Lung (tissue), 17 donors: ENCODE measurements at places on chromosomes 5 and 9. TPM values are rescaled to one million over a fixed set of nuclear protein-coding genes. Genes with fewer than 3 reads are reported as not detected.

WWC1 gene
- polyA plus RNA-seq = 51.6 TPM

HACD4 gene
- polyA plus RNA-seq = 4.3 TPM

HSPB3 gene
- polyA plus RNA-seq = 0.47 TPM

ADAMTS19 gene
- 0.02 TPM for polyA plus RNA-seq

OTP gene
- not detected for polyA plus RNA-seq

FBP2 gene
- polyA plus RNA-seq = not detected

IER5L gene
- polyA plus RNA-seq = 12.6 TPM

CCDC183 gene
- polyA plus RNA-seq = 2.8 TPM

CERCAM gene
- polyA plus RNA-seq = 10.7 TPM
